A673 (cell line): ENCODE measurements at places on chromosomes 16 and 17.

DNA sequence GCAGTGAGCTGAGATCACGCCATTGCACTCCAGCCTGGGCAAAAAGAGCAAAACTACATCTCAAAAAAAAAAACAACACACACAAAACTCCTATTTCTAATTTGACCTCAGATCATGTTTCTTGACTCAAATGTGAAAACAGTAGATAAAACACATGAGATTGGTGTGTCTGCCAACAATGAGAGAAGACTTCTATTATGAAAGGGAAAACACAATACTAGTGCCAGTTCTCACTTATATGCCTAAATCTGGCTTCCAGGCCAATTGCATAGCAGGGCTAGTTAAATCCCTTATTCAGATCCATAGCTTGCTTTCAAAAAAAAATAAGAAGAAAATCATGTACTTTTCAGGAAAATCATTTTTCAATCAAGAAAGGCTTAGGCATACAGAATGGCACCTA is 39.4 kb downstream of the AP1G1 start:
- no peak for DNase-seq

DNA sequence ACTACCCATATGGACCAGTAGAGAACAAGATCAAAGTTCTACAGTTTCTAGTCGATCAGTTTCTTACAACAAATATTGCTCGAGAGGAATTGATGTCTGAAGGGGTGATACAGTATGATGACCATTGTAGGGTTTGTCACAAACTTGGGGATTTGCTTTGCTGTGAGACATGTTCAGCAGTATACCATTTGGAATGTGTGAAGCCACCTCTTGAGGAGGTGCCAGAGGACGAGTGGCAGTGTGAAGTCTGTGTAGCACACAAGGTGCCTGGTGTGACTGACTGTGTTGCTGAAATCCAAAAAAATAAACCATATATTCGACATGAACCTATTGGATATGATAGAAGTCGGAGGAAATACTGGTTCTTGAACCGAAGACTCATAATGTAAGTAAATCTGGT is 29.1 kb downstream of the BPTF start:
- no peak for DNase-seq

DNA sequence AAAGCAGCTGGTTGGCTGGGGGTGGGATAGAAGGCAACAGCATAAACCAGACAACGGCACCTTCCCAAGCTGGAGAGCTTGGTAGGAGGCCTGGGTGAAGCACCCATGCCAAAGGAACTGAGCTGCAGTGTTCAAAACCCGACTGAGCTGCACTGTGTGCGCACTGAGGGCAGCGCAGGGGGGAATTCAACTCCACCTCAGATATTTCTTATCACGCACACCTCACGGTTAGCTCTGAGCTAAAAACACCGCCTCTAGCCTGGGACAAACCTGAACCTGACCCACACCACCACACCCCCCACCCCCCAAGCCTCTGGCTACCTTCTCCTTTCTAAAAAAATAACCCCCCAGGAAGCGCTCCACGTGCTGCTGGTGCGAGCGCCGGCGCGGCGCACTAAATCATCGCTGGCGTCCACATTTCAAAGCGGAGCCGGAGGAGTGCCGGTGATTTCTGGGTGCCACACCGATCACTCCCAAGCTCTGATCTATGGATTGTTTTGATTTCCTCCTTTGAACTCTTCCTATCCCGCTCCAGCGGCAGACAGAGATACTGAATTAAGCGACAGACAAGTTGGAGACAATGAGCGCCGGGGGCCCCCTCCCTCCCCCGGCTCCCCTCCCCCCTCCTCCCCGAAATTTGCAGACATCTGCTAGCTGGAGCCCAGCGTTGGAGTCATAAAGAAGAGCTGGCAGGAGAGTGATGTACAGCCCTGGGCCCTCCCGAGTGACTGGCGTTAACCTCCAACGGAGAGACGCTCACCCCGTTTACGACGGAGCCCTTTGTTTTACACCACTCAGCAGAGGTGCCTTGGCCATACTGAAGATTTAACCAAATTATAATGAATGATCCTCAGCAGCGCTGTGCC is 85.0 kb downstream of the NOG start:
- peak; percentile 45 for DNase-seq

DNA sequence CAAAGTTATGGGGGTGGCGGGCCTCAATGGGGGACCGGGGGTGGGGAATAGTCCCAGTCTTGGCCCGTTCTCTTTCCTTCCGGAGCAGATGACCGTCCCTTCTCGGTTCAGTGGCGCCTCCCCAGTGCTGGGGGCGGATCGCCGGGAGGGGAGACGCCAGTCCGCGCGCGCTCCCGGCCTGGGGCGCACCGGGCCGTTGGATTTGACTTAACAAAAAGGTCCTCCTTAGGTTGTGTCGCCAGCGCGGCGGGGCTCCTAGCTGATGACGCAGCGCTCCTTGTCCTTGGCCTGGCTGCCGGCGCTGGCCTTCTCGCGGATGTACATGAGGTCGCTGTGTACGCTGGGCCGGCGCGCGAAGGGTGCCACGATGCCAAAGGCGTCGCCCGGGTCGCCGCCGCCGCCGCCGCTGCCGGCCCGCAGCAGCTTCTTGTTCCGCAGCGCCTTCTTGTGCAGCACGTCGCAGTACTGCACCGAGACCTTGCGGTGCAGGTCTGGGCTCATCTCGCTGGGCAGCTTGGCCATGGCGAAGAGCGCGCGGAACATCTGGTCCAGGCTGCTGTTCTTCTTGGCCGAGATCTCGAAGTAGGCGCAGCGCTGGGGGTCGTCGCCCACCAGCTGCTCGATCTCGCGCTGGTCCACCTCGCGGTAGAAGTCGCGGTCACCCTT is 1.2 kb downstream of the RASD1 start:
- peak; percentile 38 for DNase-seq

DNA sequence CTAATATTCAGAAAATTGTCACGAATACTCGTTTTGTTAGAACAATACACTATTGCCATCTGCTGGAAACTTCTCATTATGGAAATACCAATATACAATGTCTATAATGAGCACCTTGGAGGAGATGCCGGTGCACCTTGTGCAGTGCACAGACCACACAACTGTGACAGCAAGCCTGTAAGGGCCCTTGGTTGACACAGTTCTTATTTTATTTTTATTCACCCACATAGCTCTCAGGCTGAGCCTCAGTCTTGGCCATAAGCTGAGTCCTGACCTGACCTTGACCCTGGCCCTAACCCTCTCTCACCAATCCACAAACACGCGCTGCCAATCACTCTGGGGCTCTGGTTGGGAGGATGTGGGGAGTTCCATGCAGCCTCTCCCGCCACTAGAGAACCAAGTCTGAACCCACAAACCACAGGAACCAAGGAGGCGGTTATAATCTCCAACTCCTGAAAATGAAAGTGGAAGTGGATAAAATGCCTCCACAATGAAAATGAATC is 7.6 kb downstream of the AIPL1 start:
- no peak for DNase-seq

DNA sequence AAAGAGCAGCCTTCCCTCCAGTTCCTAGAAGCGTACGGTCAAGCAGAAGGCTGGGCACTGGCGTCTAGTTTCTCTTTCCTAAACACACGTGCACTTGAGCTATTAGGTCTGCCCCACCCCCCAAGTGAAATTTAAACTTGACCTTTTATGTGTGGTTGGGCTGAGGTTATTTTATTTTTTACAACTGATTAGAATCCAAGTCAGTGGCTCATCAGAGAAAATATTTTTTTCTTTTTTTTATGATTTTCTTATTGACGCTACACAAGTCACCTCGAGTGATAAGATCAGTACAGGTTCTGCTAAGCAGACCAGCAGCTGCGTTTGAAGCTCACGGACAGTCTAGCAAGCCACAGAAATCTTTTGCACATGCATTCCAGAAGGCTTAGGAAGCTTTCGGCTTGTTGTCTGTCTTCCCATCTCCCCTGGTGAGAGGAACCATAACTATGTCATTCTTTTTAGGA is 95.1 kb downstream of the ZFHX3 start:
- peak; percentile 15 for DNase-seq

DNA sequence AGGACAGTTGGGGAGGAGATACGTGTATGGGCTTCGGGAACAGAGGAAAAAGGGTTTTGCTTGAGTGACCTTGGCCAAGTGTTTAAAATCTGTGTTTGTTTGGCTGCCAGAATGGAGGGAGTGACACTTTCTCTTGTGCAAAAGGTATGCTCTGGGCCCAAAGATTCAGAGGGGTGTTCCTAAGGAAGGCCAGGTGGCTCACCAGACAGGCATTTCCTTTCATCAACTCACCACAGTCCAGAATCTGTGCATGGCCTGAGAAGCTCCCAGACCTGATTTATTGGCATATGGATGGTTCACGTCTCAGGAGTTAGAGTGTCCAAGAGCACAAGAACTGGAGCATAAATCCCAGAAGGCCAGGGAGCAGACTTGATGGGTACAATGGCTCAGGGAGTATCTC is 53.4 kb upstream of the NLK start:
- DNase-seq: no peak

DNA sequence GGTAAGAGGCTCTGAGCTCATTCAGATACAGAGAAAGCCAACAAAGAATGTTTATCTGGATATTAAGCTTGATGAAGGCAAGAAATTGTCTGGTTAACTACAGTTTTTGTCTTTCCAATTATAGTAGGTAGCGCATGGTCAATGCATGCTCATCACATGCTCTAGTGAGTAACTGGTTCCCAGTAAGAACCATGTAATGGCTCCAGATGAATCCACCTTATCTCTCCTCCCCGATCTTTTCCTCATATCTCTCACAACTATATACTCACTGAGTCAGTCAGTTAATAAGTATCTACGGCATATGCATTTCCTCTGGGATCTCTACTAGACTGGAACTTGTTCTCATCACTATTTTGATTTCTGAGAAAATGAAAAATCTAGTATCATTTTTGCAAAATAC is 340.7 kb upstream of the DYNLRB2 start:
- no peak for DNase-seq

- DNase-seq: peak; percentile 45
Measured at GRCh38 chr17:39069114-39069756, 82.2 kb downstream of the PLXDC1 start.

DNA sequence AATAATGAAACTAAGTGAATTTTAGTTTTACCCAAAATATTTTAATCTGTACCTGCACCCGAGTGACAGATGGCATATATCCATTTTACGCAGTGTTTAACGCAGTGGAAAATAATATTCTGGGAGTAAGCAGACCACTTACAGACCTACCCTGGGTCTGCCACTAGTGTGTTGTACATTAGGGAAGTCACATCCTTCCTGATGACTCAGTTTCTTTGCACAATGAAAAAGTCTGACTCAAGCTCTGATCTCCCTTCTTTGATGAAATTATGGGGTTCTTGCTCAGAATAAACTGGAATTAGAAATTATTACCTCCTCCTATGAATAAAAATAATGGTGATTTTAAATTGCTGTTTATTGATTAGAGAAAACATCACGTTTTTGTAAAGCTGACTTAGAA is 123.2 kb upstream of the AXIN2 start:
- DNase-seq: no peak

GRCh38 chr17:9700754-9701476 is 55.6 kb downstream of the USP43 start:
- no peak for DNase-seq

- no peak for DNase-seq
Measured at GRCh38 chr16:58665200-58665599, 19.4 kb downstream of the SLC38A7 start.

GRCh38 chr17:36940313-36941264 is 3.3 kb downstream of the LHX1 start:
- no peak for DNase-seq

DNA sequence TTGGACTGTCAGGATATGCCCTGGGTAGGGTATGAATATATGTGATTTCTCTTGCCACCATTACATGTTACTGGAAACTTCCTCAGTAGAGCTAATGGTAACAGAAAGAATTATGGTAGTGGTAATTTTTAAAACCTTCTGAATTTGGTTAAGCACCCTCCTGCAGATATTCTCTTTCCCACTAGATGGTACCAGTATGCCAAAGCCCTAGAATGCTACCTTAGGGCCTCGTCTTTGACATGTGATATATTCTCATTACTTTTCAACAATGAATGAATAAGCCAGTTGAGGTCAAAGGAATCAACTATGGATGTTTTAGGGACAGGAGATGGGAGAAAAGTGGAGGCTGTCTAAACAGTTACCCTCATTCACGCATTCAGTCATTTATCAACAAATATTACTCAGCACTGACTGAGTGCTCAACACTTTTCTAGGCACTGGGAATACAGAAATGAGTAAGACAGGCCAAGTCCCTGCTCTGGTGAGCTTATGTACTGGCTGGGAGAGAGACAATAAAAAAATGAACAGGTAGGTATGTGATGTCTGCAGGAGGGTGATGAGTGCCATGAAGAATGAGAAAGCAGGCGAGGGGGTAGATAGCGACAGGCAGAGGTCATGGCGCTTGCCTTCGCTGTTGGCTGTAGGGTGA is 14.7 kb downstream of the CDH13 start:
- DNase-seq: peak; percentile 38

GRCh38 chr16:67278773-67279295 is 498 bp upstream of the PLEKHG4 start:
- DNase-seq: no peak

- no peak for DNase-seq
Measured at GRCh38 chr17:15914400-15915170, 30.3 kb upstream of the ADORA2B start.

DNA sequence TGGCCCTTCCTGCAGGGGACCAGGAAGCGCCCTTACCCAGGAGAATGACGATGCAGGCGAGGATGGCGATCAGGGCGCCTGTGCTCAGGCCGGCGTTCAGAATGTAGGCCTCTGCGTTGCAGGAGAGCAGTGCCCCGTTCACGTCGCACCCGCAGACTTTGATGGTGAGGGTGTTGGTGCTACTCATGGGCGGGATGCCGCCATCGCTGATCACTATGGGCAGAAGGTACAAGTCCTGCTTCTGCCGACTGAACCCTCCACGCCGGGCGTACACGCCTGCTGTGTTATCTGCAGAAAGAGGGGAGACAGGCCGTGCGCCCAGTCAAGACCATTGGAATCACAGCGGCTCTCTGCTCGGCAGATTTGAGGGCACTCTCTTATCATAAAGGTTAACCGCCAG is 171.1 kb downstream of the CDH11 start:
- no peak for DNase-seq

DNA sequence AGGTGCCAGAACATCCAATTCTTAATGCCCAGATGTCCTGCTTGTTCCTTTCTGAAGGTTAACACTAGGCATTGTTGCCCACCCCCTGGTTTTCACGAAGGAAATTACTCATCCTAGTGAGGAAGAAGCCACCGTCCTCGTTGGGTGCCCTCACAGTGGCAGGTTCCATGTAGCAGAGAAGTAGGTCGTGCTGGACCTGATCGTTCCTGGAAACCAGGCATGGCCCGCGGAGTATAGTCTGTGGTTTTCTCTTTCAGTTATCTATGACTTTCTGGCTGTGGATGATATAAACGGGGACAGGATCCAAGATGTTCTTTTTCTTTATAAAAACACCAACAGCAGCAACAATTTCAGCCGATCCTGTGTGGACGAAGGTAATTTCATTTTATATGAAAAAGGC is 16.5 kb downstream of the RGS11 start:
- DNase-seq: no peak

DNA sequence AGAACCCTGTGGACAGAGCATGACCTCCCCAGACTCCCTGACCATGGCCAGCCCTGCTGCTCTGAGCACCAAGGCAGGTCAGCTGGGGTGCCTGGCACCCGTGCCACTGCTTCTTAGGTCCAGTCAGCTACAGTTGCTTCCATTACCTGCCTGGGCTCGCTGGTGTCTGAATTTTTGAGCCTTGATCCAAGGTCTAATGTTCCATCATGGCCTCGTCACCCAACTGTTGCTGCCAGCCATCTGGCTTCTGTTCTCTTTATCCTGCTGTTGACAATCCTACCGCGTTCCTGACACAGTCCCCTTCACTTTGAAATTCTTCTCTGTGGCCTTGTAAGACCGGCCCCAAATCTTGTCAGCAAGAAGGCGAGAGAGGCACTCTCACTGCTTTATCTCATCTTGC is 16.7 kb downstream of the GLYR1 start:
- no peak for DNase-seq

GRCh38 chr17:673200-673681 is 41.4 kb downstream of the VPS53 start:
- no peak for DNase-seq
